Small intestine (tissue), 16 donors: ENCODE measurements at places on chromosomes 5 and 9. TPM values are rescaled to one million over a fixed set of nuclear protein-coding genes. Genes with fewer than 3 reads are reported as not detected.

DNA sequence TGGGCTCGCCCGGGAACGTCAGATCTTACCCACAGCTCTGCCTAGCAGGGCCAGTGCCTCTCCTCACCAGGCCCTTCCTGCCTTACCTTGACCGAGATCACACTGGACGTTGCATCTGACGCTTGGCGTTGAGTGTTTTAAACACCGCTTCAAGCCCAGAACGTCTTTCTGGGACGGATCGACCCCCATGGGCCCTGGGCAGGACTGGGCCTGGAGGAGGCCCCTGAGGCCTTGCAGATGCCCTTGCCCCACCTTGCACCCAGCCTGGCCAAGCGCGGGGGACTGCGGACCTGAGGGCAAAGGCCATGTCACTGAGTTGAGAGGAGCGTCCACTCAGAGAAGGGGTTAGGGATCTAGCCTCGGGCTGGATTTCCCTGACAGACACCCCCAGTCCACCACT, 64.3 kb upstream of the FCN2 start:
- DNase-seq: no peak
- no peaks in the 10 kb centered on the region for H3K36me3 ChIP-seq
- H3K4me1 ChIP-seq: no peaks in the 10 kb centered on the region
- no peak overlapping the region for H3K27ac ChIP-seq
- H3K4me3 ChIP-seq: no peak overlapping the region

SLC25A2 gene
- polyA plus RNA-seq: 0.45 TPM

ISL1 gene
- polyA plus RNA-seq: 2.2 TPM

NELFB gene
- 34.9 TPM for polyA plus RNA-seq

PGM5 gene
- 1.6 TPM for polyA plus RNA-seq

IL4 gene
- not detected for polyA plus RNA-seq

DNA sequence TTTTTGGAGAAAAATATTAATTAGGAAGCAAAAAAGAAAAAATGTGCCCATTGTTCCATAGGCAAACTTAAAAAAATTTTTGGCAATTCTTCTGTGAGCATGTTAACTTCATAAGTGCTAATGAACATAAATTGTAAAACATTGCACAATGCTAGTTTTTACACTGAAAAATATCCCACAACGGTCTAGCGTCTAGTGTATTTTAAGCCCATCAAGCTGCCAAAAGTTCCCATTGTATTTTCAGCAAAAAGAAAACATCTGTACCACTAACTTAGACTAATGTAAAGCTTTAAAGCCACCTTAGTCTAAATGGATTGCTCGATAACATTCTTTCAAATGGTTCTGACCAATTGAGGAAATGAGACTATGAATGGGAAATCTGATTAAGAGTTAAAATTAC, 2.8 kb downstream of the NR6A1 start:
- H3K4me3 ChIP-seq: no peak overlapping the region
- no peak for DNase-seq
- no peak overlapping the region for H3K27ac ChIP-seq

DNA sequence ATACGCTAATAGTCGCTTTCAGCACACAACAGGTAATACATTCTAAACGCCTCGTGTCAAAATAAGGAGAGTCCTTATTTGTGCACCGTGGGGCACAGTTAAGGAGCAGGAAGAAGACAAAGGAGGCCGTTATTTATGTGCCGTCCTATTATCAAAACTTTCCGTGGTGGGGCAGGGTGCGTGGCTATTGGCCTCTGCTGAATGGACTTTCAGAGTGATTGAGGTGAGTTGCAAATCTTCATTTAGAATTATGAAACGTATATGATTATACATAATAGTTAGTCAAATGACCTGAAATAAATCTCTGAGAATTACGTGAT, 833 bp downstream of the C5orf24 start:
- DNase-seq: peak; percentile 54
- H3K27ac ChIP-seq: peak overlapping the region; percentile 98
- H3K36me3 ChIP-seq: peaks cover 29% of the 10 kb centered on the region
- H3K27me3 ChIP-seq: no peaks in the 10 kb centered on the region
- peaks cover 10% of the 10 kb centered on the region for H3K4me1 ChIP-seq
- peak overlapping the region; percentile 91 for H3K4me3 ChIP-seq
